ENCODE measurements at places on chromosomes 1 and 21.
A peak's percentile ranks its signal among the peaks of the same experiment; 100 is the strongest.

DNA sequence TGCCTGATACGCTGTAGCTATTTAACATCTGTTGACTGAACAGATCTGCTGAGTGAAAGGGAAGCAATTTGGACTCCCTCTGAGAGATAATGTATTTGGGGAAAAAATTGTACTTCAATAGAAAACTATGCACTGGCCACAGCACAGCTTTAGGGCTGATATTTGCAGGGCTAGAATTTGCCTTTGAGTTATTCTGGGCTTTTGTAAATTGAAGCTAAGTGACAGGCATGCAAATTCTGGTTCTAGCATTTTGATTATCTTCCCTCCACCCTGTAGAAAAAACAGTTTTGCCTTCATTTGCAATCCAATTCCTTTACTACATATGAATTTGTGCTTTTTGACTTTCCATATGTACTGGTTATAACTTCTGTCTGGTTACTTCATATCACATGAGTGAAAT is 7.9 kb downstream of the KYAT3 start:
- DNase-seq: no peak

GRCh38 chr1:32199043-32199716 is 1.2 kb upstream of the CCDC28B start:
- DNase-seq: no peak

- DNase-seq: no peak
These were observed 396.4 kb upstream of the VAMP3 start for GRCh38 chr1:7374563-7375160.

- peak; percentile 60 for DNase-seq
These were observed 33.4 kb downstream of the TMCC2 start for GRCh38 chr1:205260948-205261732.

DNA sequence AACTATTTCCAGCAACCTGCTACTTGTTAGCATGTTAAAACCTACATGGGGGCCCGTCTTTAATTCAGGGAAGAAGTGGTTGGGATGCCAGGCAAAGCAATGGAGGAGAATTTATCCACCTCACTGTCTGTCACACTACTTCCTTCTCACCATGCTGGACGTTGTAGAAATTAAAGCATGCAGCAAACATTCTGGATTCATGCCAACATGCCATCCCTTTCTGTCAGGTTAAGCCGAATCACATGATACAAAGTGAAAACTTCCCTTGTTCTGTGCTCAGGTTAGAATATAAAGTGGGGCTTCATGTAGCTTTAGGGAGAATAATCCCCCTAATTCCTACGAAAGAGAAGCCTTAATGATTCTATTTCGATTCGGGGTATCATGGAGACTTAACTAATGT is 95.5 kb downstream of the ERG start:
- no peak for DNase-seq

- peak; percentile 7 for DNase-seq
These were observed 356.3 kb upstream of the DPYD start for GRCh38 chr1:98277118-98277517.

DNA sequence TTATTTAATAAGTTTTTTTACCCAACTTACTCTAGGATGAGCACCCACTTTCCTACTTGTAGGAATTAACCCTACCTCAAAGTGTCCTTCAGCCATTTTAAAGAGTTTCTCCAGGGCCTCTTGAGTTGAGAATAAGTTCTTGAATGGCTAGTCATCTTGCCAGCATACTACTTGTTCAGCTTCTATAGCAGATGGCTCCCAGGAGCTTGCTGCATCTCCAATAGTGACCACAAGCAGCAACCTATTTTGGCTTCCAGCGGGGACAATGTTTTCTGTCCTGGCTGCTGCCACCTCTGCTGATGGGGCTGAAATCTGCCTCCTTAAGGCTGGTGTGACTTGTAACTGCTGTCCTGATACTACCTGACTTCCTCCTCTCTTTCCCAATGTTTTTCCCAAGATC is 20.8 kb upstream of the PIK3R3 start:
- DNase-seq: no peak

DNA sequence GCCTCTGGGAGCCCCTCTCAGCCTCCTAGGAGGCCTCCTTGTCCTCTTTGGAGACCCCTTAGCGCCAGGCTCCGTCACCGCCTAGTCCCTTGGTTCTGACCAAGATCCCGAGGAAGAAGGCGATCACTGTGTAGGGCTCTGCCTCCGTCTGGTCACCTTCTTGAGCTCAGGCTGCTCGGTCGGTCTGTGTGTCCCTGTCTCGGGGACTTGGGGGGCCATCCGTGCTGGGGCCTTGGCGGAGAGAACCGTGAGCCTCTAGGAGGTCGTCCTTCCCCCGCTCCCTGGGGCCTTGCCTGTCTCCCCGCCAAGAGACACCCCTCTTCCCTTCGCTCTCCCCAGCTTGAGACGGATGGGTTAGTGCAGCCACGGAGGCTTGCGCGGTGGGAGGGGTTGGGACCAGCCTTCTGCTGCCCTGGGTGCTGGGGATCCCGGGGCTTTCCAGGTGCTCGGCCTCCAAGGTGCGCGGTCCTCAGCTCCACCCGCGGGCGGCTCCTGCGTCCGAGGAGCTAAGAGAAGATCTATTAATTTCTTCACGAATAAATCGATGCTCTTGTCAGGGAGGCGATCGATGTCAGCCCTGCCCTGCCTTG is 701 bp upstream of the INSRR start:
- no peak for DNase-seq

DNA sequence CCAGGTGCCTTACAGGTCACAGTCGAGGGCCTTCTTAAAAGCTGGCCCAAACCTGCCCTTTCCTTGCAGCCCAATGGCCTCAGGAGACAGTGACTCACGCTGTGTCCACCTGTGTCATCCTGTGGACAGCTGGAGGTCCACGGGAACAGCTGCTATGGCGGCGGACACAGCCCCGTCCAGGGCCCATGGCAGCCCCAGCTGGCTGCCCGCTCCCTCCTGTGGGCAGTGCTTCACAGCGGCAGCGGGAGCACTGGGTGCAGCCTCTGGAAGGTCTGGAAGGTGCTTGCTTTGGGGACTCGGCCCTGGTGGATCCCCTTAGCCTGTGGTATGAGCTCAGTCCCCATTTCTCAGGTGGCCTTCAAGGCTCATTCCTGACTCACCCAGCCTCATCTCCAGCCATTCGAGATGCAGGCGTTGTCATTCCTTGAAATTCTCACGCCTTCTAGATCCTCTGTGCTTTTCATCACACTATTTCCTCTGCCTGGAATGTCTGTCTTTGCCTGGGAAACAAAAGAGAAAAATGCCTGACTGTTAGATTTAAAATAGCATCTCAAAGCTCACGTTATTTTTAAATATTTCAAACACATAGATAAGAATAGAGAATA is 86.8 kb downstream of the KIF26B start:
- DNase-seq: no peak

- no peak for DNase-seq
These were observed 445.8 kb upstream of the ZP4 start for GRCh38 chr1:238336531-238336930.

DNA sequence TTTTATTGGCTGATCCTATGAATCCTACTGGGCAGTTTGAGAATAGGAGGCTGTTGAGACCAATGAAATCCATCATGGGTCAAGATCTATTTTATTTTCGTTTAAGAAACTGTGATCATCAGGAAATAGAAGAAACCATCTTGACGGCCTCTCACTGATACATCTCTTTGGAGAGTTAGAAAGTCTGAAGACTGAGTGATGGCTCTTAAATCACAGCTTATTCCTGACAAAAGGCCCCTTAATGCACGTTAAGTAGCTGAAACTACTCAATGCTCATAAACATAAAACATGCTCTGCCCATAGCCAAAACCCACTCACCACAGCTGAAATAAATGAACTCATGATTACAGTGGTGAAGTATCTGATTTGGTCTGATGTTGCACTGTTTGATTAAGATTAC is 784.5 kb upstream of the NEGR1 start:
- no peak for DNase-seq

GRCh38 chr21:40985370-40985769 is 138.4 kb upstream of the DSCAM start:
- DNase-seq: no peak

Data from hematopoietic multipotent progenitor cell treated with erythropoietin and hydrocortisone succinate and interleukin-3 and kit ligand, for 4 days (in vitro differentiated cells).